Stimulated activated CD4-positive, alpha-beta T cell treated with anti-CD3 and anti-CD28 coated beads, Interleukin-4, amount 100 ng/mL, for 48 hours (primary cell): ENCODE measurements at places on chromosomes 6 and 20.
A peak's percentile ranks its signal among the peaks of the same experiment; 100 is the strongest.

DNA sequence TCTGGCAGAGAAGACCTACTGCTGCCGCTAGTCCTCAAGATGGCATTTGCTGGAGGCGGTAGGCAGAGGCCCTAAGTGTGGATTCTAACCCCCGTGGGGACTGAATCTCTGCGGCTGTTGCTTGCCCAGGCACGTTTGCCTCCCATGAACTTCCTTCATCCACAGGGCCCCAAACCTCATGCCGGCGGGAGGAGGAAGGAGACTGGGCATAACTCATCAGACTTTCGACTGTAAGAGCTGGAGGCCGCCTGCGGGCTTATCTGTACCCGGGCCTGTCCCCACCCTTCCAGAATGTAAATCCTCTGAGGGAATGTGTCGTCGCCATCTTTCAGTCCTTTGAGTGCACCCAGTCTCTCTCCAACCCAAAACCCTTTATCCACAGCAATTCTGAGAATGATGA, 990 bp downstream of the ZFP57 start:
- no peak for DNase-seq

DNA sequence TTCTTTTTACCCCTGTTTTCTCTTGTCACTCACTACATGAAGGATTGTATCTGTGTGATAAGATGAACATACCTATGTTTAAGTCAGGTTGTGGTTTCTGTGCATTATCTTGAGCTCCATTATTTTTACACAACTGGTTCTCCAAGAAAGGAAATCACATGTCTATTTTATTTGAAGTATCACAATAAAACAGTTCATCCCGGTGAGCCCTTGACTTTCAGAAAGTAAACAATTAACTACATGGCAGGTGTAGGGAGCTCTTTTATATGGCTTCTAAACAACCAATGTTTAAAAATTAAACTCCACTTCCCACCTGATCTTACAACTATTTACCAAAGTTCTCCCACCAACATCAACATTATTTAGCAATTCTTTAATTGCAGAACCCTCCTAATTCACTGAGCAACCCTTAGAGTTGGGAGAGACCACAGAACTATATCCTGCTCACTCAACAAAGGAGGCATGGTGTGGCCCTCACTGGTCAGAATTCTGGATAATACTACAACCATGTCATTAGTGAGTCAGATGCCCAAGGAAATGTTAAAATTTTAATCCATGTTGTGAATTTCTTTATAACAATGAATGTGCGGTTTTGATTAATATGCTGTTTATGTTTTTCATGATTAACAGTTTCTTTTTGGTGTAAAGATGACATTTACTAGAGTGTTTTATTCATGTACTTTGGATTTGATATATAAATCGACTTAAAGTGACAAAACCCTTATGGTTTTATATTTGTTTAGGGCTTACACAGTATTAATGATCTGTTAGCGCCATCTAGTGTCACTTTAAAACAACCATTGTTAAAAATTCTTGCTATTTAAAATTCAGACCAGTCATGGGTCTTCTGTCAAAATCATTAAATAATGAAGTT, 50.0 kb upstream of the SCGN start:
- no peak for DNase-seq

GRCh38 chr6:117469356-117469755, 13.1 kb upstream of the DCBLD1 start:
- DNase-seq, result no peak

- no peak for DNase-seq
Observed at GRCh38 chr6:41427642-41428335, 92.4 kb downstream of the NCR2 start.

DNA sequence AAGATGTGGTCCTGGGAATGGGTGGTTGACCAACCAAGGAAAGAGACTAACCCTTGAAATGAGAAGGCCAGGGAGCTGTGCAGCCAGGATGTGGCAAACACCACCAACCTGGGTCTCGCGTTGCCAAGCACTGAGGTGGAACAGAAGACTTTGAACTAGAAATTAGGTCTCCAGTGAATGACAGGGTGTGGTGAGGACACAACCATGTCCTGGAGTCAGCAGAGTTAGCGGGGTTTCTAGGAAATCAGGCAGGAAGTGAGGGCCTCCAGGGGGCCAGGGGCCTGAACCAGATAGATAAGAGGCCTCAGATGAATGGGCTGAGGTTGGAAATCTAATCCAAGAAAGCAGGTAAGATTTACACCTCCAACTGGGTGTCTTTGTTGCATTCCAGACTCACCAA, 353.3 kb upstream of the ARID1B start:
- no peak for DNase-seq

- no peak for DNase-seq
Observed at GRCh38 chr6:44855562-44856411, 468.3 kb downstream of the CDC5L start.

DNA sequence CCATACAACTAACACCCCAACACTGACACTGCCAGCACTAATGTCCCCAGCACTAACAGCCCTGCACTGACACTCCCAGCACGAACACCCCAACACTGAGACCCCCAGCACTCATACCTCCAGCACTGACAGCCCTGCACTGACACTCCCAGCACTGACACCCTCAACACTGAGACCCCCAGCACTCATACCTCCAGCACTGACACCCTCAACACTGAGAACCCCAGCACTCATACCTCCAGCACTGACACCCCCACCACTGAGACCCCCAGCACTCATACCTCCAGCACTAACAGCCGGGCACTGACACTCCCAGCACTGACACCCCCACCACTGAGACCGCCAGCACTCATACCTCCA, 57.2 kb downstream of the ERMARD start:
- DNase-seq, result no peak

DNA sequence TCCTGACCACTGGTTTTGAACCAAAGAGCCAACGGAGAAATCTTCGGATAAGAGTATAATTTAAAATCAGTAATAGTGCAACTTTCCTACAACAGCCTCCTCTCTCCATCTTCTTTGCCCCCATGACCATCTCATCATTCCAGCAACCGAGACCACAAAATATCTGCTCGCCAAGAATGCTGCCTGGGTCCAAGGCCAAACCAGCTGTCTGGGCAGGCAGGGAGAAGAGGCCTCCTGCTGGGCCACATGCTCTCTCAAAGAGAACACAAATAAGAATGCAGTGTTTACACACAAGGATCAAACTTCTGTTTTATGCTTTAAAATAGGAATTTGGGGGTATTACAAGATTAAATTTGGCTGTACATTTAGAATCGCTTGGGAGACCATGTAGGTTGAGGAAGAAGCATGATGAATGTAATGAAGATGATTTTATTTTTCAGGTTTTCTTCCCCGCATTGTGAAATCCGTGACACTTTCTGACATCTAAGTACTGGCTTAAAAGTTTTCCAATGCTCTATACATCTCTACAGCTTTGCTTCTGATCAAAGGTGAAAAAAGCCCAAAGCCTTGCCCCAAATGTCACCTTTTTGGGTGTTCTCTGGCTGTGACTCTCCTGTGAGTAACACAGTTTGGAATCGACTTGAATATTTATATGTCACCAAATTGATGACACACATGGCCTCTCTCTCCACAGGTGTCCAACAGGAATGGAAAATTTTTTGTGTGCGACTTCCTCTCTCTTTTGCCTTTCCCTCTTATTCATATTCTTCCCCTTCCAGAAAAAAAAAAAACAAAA, 79.4 kb upstream of the PROKR2 start:
- no peak for DNase-seq

- DNase-seq, result no peak
Observed at GRCh38 chr6:15322781-15323536, 77.1 kb downstream of the JARID2 start.

DNA sequence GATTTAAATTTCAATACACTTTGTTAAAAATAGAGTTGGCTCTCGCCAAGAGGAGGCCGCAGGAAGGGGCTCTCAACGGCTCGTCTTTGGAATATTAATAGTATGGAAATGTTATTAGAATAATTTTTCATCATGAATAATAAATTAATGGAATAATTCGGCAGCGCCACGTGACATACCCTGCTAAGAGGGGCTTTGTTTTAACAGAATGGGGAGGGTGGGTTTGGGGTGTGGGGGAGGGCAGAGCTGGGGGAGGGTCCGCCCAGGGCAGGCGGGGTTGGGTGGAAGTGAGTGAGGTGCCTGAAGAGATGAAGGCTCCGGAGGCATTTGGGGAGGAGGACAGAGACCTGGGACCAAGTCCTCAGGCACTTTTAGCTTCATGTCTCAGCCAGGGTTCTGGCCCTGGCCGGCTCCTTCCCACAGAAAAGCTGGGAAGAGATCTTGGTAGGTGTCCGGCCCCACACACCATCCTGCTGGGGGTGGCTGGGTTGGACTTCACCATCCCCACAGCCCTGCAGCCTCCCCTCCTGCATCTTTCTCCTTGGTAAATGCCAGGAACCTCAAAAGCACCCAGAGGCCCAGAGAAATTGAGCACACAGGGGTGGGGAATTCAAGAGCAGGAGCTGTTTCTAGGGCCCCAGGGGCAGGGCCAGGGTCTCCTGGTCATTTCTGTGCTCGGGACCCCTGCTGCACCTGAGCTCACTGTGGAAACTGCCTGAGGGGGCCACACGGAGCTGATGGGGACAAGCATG, 93.6 kb upstream of the BHLHE23 start:
- DNase-seq, result no peak

GRCh38 chr6:36724514-36725390, 27.1 kb downstream of the RAB44 start:
- peak; percentile 64 for DNase-seq

DNA sequence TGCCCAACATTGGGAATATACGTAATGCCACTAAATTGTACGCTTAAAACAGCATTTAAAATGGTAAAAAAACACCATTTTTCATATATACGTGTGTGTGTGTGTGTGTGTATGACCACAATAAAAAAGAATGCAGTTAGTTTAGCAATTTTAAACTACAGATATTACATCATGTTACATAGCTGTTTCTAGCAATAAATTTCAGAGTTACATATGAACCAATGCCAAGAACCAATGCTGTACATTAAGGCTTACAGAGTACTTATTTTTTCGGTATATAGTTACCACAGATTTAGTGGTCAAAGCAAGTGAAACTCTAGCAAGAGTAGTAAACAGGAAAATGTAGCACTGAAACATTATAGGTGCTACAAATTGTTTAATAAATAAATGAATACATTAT, 119.3 kb downstream of the PDE10A start:
- no peak for DNase-seq

GRCh38 chr6:127918506-127919427, 17.9 kb upstream of the THEMIS start:
- DNase-seq, result no peak

DNA sequence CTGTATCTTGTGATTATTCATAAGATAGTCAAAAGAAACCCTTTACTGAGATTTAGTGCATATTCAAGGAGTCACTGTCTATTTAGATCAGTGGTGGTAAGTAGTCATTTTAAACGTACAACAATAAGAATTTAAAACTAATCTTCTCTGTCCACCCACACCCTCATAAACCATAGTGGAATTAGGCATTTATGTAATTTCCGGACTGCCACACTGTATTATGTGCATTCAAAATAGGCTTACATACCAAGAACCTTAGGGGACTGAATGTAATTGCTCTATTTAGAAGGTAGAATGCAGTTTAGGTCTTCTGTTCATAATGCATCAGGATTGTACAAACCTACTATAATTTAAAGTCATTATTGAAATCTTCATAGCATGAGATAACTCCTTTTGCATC, 685.4 kb downstream of the TENT5A start:
- no peak for DNase-seq

DNA sequence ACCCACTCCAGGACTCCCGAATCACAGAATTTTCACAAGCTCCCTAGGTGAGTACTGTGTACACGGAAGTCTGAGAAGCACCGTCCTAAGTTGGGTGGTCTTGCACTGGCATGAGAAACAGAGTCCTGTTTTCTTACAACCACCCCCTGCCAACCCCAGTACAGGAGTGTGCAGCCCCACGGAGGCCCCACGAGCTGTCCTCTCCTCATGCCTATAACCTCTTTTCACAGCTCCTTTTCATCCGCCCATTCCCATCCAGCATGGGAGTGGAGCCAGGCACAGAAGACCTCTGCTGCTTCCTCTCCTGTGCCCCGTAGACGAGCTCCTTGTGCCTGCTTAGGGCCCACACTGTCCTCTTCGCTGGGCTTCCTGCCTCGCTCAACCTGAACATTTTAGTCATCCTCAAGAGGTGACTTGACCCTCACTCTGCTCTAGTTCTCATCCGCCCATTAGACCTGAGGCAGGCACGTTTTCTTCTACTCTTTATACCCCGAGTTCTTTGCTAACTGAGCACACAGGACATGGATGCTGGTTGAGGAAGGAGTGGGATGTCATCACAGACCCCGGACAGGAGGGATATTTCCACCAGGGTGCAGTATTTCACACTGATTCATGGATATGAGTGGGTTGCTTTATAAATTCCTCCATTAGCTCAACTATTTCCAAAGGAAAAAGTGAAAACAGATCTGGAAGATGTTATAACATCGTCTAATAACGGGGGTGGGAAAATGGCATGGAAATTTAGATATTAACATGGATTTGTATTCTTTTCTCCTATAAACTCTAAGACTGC, 160.5 kb downstream of the TTLL2 start:
- DNase-seq, result no peak

DNA sequence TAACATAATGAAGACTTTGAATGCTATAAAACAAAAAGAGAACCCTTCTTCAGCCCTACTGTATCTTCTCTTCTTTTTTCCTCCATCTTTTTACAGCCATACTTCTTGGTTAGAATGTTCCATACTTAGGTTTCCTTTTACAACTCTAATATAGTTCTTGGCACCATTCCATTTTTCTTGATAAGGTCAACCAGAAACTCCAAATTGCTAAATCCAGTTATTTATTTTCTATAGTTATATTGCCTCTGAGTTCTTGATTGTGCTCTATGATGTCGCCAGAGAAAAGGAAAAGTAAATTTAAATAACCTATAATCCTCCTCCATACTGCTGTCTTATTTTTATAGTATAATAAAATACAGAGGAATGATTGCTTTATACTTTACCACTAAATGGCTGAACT, 26.7 kb upstream of the COL10A1 start:
- DNase-seq, result no peak

DNA sequence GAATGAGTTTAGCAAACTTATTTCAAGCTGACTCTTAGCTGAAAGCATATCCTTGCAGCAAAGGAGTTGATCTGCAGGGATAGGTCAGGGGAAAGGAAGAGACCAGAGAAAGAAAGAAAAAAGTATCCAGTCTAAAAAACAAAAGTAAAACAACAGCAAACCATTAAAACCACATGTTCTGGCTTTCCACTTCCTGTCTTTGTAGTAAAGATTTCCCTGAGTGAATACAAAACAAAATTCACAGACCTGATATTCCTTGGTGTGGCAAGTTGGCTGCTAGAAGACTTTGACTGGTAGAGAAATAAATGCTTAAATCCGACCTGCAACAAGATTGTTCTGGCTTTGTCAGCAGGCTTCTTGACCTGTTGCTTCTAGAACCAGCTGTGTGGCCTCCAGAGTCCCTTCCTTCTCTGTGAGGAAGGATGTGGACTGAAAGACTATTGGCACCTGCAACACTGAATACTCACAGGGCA, 23.4 kb upstream of the MCM3 start:
- DNase-seq, result no peak

DNA sequence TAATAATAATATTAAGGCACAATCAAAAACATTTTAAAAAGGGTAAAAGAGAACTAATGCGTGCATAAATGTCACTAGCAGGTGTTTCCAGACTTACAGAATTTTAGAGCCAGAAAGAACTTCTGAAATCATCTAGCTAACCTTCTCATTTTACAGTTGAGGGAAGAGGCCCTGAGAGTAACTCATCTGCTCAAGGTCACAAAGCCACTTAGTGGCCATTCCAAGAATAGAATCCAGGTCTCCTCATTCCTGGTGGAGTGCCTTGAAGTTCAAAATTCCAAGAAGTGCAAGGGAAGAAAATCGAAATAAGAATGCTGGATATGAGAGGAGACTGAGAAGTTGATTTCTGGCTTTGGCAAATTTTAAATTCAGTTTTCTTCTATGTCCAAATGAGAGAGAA, 3.2 kb upstream of the KIAA0408 start:
- DNase-seq, result no peak

GRCh38 chr6:2651536-2651935, 99.2 kb downstream of the MYLK4 start:
- DNase-seq, result no peak
